ENCODE measurements at places on chromosomes 4 and X.

DNA sequence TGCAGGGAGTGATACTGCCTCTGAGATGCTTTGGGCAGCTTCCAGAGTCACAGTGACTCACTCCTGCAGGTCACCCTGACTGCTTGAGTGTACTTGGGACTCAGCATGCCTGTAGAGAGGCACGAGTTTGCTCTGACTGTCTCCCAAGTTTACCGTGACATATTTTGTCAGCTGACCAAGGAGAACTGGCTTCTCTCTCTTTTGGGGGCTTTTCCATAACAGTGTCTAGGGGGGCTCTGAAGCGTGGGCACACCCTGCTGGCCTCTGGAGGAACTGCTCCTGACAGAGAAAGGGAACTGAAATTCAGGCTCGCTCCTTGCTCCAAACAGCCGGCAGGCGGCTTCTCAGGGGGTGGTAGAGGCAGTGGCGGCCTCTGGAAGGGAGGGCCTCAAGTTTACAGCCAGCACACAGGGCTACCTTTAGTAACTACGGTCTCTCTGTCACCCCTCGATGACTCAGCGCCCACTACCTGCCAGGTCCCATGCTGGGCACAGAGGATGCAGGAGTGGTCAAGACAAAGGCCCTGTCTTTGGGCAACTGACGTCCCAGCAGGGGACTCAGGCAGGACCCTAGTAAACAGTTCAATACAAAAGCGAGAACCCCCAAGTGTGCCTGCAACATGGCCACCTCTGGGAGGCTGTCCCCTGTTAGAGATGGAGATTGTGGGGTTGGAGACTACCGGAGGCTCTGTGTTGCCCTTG is 17.8 kb downstream of the ZNF185 start:
- no peak for DNase-seq

GRCh38 chrX:72045552-72046277 is 86.0 kb downstream of the RTL5 start:
- no peak for DNase-seq

GRCh38 chrX:105098201-105098600 is 122.3 kb downstream of the TEX13A start:
- no peak for DNase-seq

DNA sequence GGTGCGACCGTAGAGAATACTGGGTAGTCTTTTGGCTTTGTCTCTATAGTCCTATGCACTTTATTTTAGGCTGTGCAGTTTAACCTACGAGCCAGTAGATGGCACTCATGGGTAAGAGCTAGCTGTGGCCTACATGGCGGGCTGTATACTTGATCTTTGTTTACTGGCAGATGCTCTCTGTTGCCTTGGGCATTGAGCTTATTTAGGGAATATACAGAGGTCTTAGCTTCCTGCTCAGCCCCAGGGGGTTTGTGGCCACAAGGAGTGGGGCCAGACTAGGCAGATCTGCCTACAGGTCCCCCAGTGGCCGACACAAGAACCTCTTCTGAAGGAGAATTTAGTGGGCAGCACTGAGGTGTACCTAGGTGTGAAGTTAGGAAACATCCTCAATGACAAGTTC is 227.6 kb upstream of the HDX start:
- no peak for DNase-seq

Data from effector CD8-positive, alpha-beta T cell (primary cell).